ENCODE measurements at places on chromosomes 1 and 21. TPM values are rescaled to one million over a fixed set of nuclear protein-coding genes. Genes with fewer than 3 reads are reported as not detected.

- DNase-seq: no peak
- H3K36me3 ChIP-seq: peaks cover 3% of the 10 kb centered on the region
- H3K4me3 ChIP-seq: no peak overlapping the region
- no peaks in the 10 kb centered on the region for H3K27me3 ChIP-seq
Measured at GRCh38 chr1:235052067-235053008, 76.3 kb downstream of the TOMM20 start.

Gene CDC42SE1
- total RNA-seq: 190 TPM

Gene SPRR1A
- not detected for total RNA-seq

Gene S100A10
- total RNA-seq: 107 TPM

- DNase-seq: peak; percentile 74
- peaks cover 19% of the 10 kb centered on the region for H3K36me3 ChIP-seq
- H3K27ac ChIP-seq: no peak overlapping the region
- peaks cover 50% of the 10 kb centered on the region for H3K4me1 ChIP-seq
- no peaks in the 10 kb centered on the region for H3K27me3 ChIP-seq
Measured at GRCh38 chr1:165875171-165875570, 47.8 kb downstream of the UCK2 start.

Gene BCL2L15
- total RNA-seq: 0.40 TPM

DNA sequence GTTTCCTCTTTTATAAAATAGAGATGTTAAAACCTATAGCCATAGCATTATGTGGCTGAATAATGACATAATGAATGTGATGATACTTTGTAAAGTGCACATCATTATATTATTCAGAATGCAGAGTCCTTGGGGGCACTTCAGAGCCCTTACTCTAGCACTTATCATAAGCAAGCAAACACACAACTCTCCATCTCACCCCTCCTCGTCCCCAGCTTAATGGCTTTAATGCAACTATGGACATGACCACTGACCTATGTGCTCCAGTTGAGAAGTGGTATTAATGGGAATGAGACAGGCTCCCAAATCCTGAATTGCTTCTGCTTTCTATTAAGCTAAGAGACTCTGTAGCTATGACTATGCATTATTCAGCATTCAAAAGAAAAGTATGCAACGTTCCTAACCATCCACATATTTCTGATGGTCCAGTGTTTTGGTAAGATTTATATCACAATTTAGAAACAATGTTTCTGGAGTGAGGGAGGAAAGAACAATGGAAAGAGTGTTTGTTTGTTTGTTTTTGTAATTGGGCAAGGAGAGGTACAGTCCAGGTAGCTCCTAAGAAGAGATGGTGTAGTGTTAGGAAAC lies 194.0 kb upstream of the PLXNA2 start:
- H3K4me3 ChIP-seq: no peak overlapping the region
- no peaks in the 10 kb centered on the region for H3K36me3 ChIP-seq
- DNase-seq: no peak
- H3K4me1 ChIP-seq: no peaks in the 10 kb centered on the region

Gene C8A
- total RNA-seq: not detected

- no peak overlapping the region for H3K4me3 ChIP-seq
- no peak for DNase-seq
- H3K4me1 ChIP-seq: no peaks in the 10 kb centered on the region
- no peaks in the 10 kb centered on the region for H3K36me3 ChIP-seq
- no peaks in the 10 kb centered on the region for H3K27me3 ChIP-seq
- no peak overlapping the region for H3K27ac ChIP-seq
Measured at GRCh38 chr1:57235730-57236510, 187.9 kb downstream of the DAB1 start.

Gene ADAMTS5
- not detected for total RNA-seq

- H3K27me3 ChIP-seq: peaks cover 6% of the 10 kb centered on the region
- DNase-seq: no peak
- H3K36me3 ChIP-seq: no peaks in the 10 kb centered on the region
- H3K27ac ChIP-seq: no peak overlapping the region
Measured at GRCh38 chr1:115732316-115732715, 36.2 kb downstream of the CASQ2 start.

Gene S100A7
- total RNA-seq: not detected

GRCh38 chr1:162430583-162430982 lies 18.6 kb upstream of the SH2D1B start:
- H3K4me3 ChIP-seq: no peak overlapping the region
- DNase-seq: no peak
- H3K36me3 ChIP-seq: no peaks in the 10 kb centered on the region
- no peaks in the 10 kb centered on the region for H3K4me1 ChIP-seq

- H3K27ac ChIP-seq: no peak overlapping the region
- H3K4me3 ChIP-seq: no peak overlapping the region
- no peak for DNase-seq
- H3K27me3 ChIP-seq: peaks cover 4% of the 10 kb centered on the region
- peaks cover 39% of the 10 kb centered on the region for H3K4me1 ChIP-seq
- H3K36me3 ChIP-seq: peaks cover 9% of the 10 kb centered on the region
Measured at GRCh38 chr1:150164224-150164623, 14.5 kb downstream of the PLEKHO1 start.

DNA sequence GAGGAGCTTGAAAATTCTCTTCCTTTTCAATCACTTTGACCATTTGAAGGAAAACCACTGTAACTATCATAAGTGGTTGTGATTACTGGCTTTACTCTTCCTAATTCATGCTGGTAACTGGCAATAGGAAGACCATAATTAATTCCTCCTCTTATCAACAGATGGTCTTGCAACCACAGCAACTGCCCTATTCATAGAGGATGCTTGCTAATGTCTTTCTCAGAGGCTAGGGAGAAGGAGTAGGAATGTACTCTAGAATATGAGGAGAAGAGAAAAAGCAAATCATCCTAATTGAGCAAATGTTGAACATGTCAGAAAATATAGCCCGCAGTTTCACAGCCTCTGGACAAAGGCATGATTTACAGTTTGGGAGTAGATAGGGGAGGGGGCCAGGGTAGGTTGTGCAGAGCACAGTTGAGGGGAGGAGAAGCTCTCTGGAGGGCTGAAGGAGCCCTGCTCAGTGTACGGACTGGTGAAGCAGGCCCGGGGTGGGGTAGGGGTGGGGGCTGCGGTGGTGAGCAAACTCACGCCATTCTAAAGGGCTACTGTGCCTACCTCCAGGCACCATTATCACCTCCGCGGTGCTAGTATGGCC lies 192.9 kb downstream of the PCP4 start:
- H3K27me3 ChIP-seq: no peaks in the 10 kb centered on the region
- H3K27ac ChIP-seq: no peak overlapping the region
- no peaks in the 10 kb centered on the region for H3K4me1 ChIP-seq
- H3K36me3 ChIP-seq: no peaks in the 10 kb centered on the region
- no peak for DNase-seq
- H3K4me3 ChIP-seq: no peak overlapping the region
